ENCODE measurements at places on chromosomes 7 and 10.

DNA sequence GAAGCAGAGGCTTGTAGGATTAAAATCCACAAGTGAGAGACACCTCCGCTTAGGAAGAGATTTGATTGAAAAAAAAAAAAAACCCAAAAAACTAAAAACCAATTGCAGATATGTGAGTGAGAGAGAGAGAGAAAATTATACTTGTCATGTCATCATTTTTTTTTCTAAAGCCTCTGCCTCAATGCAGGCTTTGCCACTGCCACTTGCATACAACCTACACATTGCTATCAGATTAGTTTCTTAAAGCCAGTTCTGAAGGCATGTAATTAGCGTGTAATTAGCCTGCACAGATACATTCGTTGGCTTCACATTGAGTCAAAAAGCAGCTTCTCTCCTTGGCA, 86.1 kb upstream of the MTPN start:
- DNase-seq, result no peak

DNA sequence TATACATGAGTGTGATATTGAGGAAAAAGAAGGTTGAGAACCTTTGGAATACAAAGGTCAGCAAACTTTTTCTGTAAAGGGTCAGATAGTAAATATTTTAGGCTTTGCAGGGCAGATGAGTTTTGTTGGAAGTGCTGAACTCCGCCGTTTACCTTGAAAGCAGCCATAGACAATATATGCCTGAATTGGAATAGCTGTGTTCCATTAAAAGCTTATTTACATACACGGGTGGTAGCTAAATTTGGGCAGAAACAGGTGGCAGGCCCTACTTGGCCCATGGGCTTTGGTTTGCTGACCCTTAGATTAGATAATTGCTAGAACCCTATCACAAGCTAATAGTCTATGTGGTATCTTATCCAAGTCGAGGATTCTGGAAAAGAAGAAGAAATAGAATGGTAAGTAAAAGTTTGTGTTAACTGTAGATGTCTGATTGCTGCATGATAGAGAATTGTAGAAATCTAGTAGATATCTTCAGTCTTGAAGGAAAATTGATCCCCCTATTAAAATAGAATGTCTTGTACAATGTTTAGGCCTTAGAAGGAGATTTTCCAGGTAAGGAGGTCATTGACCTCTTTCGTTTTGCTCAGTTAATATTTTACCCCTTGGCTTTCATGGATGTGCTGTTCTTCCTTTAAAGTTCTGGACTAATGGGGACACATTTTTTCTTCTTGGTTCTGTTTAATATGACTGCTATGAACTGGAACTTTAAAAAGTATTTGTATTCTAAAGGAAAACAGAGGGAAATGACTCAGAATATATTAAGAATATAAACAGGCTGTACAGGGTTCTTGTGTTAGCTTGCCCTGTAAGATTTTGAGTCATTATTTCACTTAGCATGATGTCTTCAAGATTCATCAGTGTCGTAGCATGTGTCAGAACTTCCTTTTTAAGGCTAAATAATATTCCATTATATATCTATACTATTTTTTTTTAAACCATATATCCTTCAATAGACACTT, 8.0 kb downstream of the RBM33 start:
- no peak for DNase-seq

- DNase-seq, result no peak
These were observed 149.0 kb downstream of the ARHGAP21 start for GRCh38 chr10:24574578-24575155.

DNA sequence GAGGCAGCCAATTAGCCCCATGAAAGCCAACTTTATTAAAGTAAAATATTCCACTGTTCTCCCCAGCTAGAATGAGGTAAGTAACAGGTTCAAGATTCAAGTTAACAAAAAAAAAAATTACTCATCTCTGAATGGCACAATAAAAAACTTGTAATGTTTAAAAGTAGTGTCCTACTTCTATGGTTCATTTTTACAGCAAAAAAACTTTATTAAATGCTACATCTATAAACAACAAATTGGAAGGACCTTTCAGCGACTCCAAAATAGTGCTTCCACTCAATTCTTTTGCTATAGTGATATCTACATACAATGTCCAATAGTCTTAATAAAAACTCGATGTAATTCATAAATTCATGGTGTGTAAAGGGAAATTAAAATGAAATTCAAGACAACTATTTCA, 59.2 kb downstream of the EZH2 start:
- DNase-seq, result no peak

DNA sequence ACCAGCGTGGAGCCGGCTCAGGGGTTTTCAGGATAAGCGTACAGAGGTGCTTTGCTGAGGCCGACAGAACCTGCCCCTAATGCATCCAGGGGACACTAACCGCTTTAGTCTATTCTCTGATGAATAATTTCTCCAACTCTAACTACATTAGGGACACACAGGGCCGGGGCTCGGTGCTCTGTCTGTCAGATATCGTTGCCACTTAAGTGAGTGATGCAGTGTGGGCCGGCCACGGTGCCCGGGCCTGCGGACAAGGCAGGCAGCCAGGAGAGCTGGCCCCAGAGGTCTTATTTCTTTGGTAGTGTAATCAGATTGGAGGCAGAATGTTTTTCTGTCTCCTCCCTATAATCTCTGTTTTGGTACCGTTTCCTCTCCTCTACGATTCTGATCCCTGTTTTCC, 62.7 kb downstream of the ADRA2A start:
- DNase-seq, result no peak

DNA sequence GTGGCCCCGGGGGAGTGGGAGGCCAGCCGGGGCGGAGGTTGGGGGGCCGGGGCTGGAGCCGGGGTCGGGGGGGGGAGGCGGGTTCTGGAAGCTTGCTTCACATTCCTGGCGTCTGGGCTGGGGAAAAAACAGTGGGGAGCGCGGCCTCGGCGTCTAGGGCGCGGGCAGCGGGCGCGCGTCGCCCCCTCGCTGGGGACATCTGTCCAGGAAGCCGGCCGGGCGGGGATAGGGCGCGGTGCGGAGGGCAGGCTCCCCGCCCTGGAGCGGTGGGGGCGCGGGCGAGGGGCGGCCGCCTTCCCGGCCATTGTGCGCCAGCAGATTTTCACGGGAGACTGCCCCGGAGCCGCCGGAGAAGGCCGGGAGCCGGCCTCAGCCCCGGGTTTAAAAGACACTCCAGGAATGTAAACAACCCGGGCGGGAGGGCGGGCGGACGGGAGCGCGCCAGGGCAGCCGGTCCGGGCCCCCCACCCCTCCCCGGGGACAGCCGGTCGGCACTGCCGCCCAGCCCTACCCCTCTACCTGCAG, 1.4 kb downstream of the ZMIZ1 start:
- DNase-seq, result no peak

GRCh38 chr7:1505731-1506550, 1.8 kb upstream of the INTS1 start:
- DNase-seq, result no peak

GRCh38 chr10:114334301-114334700, 70.0 kb downstream of the AFAP1L2 start:
- no peak for DNase-seq

- no peak for DNase-seq
These were observed 5.0 kb downstream of the PDZD8 start for GRCh38 chr10:117370205-117370604.

DNA sequence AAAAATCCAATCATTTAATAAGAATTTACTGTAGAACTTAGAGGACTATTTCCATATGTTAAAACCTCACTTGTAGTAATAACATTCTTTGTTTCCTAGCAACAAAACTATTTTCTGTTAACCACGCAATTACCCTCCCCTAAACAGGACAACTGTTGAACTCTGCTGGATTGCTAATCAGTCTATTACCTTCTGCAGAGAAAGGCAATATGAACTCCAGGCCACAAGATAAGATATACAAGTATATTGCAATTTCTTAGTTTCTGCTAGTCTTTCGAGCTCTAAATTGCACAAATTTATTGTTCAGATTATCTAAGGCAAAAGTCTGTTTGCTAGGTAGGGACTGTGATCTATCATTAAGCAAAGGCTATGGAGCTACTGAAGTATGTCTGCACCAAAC, 920.1 kb upstream of the LRRN3 start:
- DNase-seq, result no peak

- DNase-seq, result no peak
These were observed 619.4 kb downstream of the CNTNAP2 start for GRCh38 chr7:146735992-146736391.

DNA sequence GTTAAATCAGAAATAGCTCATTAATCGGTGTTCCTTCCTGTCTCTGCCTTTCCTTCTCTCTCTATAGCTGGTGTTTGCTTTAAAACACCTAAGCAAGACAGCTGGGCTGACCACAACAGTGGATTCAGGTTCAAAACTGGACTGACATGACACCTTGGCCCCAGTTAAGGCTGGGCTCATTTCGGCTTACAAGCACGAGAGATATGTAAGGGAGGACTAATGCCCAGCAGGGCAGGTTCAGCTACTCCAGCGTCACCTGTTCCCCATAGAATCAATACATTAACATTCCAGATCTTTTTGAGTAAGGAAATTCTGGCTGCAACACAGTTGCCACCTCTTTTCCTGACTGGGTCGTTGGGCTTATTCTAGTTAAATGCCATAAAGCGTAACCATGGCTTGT, 323.0 kb upstream of the AOAH start:
- no peak for DNase-seq

- no peak for DNase-seq
These were observed 45.4 kb upstream of the GRID1 start for GRCh38 chr10:86411852-86412560.

- DNase-seq, result no peak
These were observed 272.7 kb downstream of the HDAC9 start for GRCh38 chr7:18768256-18768655.

DNA sequence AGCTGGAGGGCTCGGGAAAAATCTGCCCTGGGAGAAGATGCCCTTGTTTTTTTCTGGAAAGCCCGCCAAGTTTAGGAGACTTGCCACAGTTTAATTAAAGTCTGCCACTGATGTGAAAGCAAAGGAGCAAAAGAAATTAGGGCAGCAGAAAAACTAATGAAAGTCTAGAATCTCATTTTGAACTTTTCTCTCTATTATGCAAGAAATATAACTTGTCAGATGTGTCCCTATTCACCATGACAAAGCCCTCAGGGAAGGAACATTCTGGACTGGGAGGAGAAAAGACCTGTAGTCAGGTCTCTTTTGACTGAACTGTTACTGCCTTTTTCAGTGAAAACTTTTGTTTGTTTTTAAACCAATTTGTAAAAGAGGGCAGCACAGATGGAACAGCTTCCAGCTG, 715.5 kb downstream of the SORCS3 start:
- DNase-seq, result no peak

GRCh38 chr10:98312349-98312748, 44.4 kb upstream of the LOXL4 start:
- DNase-seq, result no peak

- DNase-seq, result no peak
These were observed 7.1 kb downstream of the AGMO start for GRCh38 chr7:15554744-15555143.

DNA sequence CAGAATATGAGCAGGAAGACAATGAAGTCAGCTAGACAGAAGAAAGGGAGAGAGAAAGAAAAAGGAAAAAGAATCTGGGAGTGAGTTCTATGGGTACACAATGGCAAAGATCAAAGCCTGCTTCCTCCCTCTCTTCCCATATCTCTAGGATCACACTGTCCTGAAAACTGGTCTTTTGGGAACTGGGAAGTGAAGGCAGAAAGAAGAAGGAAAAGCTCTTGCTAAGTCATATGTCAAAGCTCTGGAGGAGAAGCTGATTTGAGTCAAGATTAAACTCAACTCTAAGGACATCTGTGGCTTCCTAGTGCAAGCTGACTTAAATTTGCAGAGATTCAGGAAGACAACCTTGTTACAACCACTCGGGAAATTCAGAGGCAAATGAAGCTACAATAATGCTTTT, 147.5 kb downstream of the DOCK4 start:
- DNase-seq, result no peak

DNA sequence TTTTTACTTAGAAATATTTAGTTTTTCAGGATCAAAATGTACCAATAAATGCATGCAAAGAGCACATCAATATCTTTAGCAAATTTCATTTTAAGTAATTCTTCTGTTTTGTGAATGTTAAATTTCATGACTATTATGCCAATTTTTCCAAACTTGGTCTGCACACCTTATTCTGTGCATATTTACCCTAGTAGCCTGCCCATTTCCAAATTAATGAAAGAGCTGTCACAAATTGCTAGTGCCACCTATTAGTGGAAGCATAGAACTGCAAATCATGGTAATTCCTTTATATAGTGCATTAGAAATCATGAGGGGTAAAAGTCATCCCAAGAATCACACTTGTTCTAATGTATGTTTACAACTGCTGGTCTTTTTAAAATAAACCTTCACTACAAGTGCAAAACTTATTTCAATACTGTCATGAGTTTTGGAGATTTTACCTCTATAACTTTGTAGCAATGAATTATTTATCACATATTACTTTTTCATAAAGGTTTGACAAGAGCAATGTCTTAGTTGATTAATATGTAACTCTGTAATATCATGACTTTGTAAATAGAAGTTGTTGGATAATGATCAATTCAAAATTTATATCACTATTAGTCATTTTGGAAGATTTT, 5.7 kb downstream of the SEMA3A start:
- no peak for DNase-seq

DNA sequence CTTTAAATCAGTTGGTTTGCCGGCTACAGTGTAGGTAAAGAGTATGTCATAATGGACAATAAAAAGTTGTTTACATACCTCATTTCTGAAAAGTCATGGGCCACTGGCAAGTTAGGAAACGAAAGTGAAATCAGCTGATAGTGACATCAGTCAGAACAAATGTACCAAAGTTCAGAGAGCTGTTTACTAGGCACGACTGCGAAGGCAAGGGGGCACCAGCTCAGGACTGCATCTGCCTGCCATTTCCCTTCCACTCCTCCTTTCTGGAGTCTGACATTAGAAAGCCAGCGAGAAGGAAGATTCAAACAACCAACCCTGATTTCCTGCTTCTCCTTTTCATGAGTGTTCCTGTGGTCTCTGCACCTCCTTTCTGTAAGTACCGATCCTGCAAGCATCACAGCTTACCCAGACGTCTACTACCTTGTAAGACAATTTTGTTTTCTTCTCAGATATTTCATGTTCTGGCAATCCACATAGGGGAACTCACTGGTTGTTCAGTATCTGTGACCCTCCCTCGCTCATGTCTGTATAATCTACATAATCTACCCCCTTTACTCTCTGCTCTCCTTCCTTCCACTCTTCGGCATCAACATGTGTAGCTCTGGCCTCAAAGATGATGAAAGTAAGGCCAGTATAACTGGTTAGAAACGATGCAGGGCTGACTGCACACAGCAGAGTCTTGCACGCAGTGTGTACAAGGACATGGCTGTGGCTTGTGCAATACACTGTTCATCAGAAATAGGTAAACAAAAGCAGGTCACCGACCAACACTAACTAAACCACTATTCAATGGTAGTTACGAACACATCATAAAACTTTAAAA, at the start of gene TMEM140:
Gene TMEM140 (plus strand): TSS at position 174 of the 823 bp plus-strand sequence. CDS start 16,370 bp downstream, outside the sequence.
- DNase-seq, result peak; percentile 68

- no peak for DNase-seq
These were observed 34.9 kb downstream of the ASAH2 start for GRCh38 chr10:50216418-50216817.

DNA sequence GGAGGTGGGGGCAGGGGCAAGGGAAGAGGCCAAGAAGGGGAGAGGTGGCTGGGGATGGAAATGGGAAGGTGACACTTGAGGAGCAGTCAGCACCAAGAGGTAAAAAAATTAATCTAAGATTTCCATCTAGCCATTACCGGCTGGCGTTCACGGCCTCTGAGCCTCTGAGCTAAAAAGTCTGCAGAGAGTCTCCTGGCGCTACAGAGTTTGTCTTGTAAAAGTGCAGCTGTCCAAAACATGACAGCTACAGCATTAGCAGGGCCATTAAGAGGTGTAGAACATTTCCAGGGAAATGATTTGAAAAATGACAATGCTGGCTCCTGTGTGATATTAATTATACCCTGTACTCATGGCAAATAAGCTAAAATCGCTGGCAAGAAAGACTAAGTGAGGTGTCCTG, 167.6 kb downstream of the LRMDA start:
- DNase-seq, result no peak

All from activated T-cell treated with anti-CD3 and anti-CD28 coated beads, Interleukin-2, amount 50 U/mL, for 24 hours (primary cell).